ENCODE measurements at places on chromosomes 3 and 15.

- DNase-seq, result no peak
These were observed 103.1 kb upstream of the CCNL1 start for GRCh38 chr3:157263027-157263426.

DNA sequence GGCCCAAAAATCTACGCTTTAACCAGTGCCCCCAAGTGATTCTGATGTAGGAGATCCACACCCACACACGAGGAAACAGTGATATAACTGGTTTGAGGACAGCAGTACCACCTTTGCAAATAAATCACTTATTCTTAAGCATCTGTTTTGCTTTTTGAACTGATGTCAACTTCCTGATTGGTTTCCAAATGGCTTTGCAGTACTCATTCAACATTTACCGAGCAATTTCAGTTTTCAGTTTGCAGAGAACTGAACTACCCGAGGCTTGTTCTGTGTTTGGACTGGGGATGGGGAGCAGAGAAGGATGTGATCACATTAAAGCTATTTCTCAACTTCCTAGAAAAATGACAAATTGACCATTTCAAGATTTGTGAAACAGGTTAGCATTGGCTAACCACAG lies 1.1 kb upstream of the GYG1 start:
- no peak for DNase-seq

DNA sequence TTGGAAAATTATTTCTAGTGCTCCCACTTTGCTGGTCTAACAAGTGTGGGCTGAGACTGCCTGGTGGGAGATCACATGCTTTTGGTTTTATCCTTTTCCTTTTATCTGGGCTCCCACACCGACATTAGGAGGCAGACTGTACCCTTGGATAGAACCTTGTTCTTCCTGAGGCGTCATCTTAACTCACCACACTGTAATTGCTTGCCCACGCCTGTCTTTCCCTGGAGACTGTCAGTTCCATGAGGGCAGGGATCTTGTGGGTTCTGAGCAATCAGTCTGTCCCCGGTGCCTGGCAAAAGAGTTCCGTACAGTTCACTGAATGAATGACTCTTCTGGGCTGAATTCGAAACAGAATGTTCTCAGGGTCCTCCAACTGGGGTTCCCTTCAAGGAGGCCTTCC lies 124.6 kb upstream of the ABHD17C start:
- DNase-seq, result no peak

GRCh38 chr15:40062816-40063562 lies 24.0 kb upstream of the SRP14 start:
- no peak for DNase-seq

GRCh38 chr15:59420986-59421618 lies 16.9 kb upstream of the FAM81A start:
- no peak for DNase-seq

DNA sequence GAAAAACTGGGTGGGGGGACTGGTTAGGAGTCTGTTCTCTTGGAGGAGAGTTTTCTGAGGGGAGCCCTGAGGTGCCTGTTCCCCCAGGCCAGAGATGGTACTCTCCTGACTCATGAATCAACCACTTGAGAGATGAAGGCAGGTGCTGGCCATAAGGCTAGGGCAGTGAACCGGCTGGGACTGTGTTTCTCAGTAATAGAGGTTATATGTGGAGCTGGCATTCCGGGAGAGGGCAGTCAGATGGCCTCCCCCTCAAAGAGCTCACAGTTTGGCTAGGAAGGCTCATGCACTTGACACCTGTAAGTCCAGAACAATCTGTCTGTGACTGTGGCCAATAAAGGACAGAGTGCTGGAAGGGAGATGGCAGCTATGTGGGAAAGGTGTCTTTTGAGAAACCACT lies 10.0 kb upstream of the SCN10A start:
- no peak for DNase-seq

DNA sequence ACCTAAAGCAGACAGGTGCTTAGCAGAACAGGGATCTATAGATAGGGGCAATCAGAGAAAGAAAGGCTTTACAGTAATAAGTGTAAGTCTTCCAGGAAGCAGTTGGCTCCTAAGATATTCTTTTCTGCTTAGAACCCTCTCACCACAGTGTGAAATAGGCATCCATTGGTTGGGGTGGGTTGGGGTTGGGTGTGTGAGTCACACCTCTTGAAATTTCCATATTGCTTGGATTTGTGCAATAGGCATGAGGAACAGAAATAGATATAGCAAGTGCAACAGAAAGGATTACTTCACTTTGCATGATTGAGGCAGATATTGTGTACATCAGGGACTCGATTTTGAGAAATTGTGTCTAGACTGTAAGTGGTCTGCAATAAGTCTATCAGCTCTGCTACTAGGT lies 200.1 kb upstream of the GAP43 start:
- peak; percentile 16 for DNase-seq

GRCh38 chr3:46400000-46400734 lies 6.7 kb downstream of the CCR5AS start:
- no peak for DNase-seq

DNA sequence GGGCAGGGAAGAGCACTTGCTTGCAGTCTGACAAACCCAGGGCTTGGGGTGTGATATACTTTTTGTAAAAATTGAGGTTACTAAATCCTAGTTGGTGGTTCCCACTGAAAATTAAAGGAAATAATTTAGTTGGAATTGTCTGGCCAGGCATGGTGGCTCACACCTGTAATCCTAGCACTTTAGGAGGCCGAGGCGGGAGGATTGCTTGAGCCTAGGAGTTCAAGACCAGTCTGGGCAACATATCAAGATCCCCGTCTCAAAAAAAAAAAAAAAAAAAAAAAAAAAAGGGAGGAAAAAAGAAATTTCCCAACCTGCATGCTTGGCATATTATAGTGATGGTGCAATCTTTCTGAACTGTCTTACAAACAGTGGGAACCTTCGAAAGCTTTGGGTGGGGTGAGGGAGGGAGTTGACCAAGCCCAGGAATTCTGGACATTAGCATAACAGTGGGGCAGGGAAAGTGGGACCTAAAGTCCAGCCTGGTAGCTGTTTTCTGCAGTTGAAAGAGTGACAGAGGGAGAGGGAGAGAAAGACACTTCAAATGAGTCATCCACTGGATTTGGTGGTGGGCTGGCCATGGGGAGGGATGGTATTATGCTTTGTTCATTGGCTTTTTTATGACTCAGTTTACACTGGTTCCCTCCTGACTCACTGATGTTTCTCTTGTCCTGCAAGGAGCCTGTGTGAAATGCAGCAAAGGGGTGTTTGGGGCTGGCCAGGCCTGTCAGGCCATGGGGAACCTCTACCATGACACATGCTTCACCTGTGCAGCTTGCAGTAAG lies 41.1 kb downstream of the LIMD1 start:
- no peak for DNase-seq

DNA sequence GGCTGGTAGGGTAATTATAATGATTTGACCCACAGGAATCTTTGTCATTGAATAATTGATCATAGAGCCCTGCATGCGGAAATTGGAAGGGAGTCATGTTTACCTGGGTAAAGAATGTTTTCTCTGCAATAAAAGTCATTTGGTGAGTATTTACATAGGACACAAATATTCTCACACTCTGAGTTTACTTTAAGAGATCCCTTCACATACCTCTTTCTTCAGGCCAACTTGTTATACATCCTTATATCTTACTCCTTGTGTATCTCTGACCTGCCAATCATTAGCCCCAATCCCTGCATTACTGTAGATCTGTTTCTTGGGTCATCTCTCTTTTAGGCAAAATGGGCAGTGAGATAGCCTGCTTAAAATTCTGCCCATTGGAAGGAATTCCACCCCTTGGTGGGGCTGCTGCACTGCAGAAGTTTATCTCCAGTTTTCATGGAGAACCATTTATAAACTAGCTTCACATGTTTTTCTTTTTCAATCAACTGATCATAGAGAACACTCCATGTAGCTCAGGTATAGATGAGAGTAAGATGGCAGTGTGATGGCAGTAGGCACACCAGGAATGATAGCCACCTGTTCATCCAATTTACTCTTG lies 46.2 kb downstream of the ILDR1 start:
- no peak for DNase-seq

- peak; percentile 63 for DNase-seq
These were observed 224.6 kb downstream of the VPS13C start for GRCh38 chr15:61835496-61836106.

- DNase-seq, result no peak
These were observed 30.6 kb downstream of the LDHAL6B start for GRCh38 chr15:59237119-59237855.

GRCh38 chr3:37174532-37175126 lies at the start of gene LRRFIP2:
Gene LRRFIP2, minus strand, starts transcription at chr3:37174582. Its CDS starts 25,599 bp downstream, at chr3:37148983.
- DNase-seq, result peak; percentile 92

GRCh38 chr15:31237043-31237324 lies 89.7 kb upstream of the KLF13 start:
- DNase-seq, result no peak

GRCh38 chr15:40048211-40048792 lies 9.3 kb upstream of the SRP14 start:
- no peak for DNase-seq

DNA sequence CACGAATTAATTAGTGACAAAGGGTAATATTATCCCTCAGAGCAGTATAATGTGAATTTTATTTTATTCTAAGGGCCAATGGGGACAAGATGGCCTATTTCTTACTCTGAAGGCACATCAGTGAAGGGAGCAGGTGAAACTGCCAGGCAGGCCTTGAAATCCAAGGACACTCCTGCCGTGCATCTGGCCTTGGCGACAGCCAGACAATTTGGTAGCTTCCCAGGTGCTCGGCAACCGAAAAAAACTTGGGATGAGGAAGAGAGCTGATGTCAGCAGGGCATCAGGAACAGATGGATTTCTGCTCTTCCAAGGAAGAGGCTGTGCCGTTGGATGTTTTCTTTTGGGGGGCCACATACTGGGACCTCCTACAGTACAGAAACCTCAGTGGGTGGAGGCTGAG lies 83.2 kb upstream of the ADAMTSL3 start:
- DNase-seq, result no peak

DNA sequence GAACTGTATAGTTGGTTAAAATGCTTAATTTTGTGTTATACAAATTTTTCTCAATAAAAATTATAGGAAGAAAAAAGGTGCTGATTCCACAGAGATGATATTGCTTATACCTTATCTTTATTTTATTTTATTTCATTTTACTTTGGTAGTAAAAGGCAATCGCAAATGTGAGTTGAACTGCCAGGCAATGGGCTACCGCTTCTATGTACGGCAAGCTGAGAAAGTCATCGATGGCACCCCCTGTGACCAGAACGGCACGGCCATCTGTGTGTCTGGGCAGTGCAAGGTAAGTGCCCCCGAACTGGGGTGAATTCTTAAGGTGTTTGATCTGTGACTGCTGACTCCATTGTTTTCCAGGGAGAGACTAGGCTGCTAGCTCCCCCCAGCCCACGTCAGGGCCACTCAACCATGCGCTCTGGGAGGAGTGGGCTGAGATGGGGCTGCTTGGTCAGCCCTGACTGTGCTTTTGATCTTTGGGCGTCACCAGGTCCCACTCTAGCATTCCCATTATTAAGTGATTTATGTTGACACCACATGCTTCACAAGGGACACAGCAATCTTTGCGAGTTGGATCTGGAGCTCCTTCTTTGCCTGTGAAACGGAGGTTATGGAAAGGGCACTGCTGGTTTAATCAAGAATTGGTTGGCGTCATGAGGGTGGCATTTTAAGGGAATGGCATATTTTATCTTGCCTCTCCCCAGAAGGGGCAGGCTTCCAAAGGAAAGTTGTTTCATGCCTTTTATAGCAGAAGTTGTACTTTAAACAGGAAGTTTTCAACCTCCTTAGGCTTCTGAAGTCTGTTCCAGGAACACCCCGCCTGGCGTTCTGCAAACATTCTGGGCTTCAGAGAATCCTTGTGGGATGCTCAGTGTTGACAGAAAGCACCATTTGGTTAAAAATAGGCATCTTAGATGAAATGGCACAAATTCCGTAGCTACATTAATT lies 296.5 kb downstream of the THSD4 start:
- no peak for DNase-seq

GRCh38 chr3:71850654-71851053 lies 65.7 kb upstream of the PROK2 start:
- DNase-seq, result no peak

DNA sequence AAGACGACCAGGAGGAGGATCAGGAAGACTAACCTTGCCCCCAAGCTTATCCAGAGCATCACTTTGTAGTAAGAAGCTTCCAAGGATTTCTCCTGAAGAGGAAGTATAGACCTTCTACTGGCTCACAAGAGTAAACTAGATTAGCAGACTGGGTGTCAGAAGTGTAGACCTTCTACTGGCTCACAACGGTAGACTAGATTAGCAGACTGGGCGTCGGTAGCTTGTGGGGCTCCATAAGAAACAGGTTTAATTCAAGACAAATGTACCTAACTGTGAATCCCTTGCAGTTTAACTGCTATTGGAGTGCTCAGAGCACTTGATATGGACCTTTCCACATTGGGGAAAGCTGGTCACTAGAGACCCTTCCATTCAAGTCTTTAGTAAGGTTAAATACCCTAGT lies 12.9 kb downstream of the FBXO40 start:
- DNase-seq, result no peak

- no peak for DNase-seq
These were observed 200.1 kb upstream of the PROK2 start for GRCh38 chr3:71984843-71985613.

- DNase-seq, result no peak
These were observed 153.8 kb downstream of the RAP2B start for GRCh38 chr3:153315781-153316180.

DNA sequence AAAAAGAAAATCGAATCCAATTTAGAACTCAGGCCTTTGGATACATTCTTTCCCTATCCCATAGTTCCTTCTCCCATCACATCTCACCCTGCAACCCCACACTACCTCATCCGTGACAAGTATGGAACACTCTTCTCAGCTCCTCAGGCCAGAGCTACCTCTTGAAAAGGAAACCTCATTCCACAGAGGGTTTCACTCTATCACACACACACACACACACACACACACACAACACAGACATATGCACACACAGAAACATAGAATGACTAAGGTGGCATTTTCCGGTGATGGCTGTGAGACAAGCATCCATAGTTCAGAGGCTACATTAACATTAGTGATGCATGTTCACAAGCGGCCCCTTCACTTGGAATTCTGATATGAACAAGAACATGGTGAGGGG lies 122.0 kb upstream of the HES1 start:
- DNase-seq, result no peak

DNA sequence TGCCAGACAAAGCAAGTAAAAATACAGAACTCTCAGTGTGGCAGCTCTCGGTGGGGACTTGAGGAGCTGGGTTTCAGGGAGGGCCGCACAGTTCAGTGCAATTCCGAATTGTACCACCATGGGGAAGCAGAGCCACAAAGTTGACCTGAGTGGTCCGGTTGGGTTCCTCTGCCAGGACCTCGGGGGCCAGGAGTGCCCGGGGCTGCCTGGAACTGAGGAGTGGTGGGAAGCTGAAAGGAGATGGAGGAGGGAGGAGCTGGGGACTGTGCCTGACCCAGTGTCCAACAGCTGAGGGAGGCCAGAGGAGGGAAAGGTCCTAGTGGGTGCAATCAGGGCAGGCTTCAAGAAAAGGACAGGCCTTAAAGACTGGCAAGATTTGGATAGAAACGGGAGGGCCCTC lies 32.2 kb upstream of the TRH start:
- DNase-seq, result peak; percentile 57

- DNase-seq, result no peak
These were observed 95.4 kb upstream of the VGLL4 start for GRCh38 chr3:11739123-11739522.

DNA sequence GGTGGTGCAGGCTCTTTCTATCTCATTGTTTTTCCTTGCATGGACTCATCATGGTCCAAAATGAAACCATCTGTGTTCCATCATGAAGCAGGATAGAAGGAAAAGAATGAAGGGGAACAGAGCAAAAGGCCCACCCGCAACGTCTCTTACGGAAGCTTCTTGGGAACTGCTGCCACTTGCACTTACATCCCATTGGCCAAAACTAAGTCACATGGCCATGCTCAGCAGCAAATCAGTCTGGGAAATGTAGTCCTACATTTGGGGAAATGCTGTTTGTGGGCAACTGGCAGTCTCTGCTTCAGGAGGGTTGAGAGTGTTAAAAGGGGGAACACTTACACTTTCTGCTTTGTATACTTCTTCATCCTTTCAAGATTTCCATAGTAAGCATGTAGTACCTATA lies 191.6 kb downstream of the SV2B start:
- DNase-seq, result no peak
